ENCODE measurements at places on chromosomes 2 and 18.

DNA sequence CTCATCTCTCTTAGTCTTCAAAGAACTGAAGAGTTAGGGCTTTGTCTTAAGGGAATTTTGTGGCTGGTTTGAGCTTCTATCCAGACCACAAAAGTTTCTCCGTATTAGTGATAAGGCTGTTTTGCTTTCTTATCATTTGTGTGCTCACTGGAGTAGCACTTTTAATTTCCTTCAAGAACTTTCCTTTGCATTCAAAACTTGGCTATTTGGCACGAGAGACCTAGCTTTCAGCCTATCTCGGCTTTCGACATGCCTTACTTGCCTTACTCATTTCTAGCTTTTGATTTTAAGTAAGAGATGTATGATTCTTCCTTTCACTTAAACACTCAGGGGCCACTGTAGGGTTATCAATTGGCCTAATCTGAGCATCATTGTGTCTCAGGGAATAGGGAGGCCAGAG is 29.9 kb downstream of the HDHD2 start:
- DNase-seq = no peak

GRCh38 chr2:54546518-54546917 is 90.4 kb downstream of the SPTBN1 start:
- DNase-seq = no peak

DNA sequence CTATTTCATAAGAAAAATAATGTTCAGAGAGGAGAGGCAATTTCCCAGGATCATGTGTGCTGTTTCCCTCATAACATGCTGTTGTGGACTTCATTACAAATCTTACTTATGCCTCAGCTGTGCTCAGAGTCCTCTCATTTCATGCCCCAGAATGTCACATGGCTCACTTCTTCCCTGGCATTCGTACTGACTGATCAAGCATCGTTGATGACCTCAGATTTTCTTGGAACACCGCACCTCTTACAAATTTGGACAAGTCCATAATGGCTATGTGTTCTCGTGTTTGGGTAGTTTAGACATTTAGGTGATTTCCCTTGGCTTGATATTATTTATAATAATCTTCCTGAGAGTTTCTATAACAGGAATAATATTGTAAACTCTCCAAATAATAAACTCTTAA is 32.9 kb downstream of the SERPINB7 start:
- no peak for DNase-seq

DNA sequence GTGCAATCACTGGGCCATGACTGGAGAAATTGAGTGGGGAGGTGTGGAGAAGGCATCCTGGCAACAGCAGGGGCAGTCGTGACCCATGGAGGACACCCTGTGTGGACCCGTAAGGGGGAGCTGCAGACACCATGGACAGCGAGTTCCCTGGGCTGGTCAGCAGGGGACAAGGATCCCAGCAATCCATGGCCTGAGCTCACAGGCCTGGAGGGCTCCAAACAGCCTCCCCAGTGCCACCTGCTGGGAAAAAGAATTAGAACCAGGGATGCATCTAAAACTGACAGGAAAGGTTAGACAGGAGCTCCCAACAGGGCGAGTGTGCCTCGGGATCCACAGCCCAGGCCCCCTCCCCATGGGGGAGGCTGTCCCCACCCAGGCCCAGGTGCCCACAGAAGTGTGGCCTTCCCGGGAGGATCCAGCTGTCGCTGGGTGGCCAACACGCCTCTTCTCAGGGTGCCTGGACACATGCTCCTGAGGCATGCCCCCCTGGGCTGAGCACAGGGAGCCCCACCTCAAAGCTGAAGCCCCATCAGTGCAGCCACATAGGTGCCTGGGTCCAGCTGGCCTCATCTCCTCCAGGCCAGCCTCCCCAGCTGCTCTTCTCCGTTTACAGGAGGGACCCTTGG is 20.5 kb upstream of the KIF1A start:
- peak; percentile 62 for DNase-seq

- DNase-seq = no peak
Measured at GRCh38 chr2:225841314-225841713, 441.8 kb downstream of the NYAP2 start.

DNA sequence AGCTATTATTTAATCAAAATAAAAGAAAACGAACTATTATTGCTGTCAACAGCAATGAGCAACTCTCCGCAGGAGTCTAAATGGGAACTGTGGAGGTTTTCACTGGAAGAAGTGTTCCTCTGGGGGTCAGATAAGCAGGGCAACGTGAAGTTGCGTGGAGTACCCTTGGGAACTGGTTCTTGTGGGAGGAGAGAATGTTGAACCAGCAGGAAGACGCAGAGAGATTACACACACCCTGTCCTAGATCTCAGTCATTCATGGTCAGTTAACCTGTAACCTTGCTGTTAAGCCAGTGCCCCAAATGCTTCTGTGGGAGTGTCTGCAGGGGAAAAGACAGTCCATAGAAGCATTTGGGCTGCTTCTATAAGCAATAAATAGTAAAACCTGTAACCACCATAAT is 20.4 kb upstream of the CABLES1 start:
- DNase-seq = no peak

GRCh38 chr2:54059504-54059903 is 55.9 kb upstream of the ACYP2 start:
- DNase-seq = no peak

GRCh38 chr2:196040218-196040617 is 28.4 kb downstream of the DNAH7 start:
- DNase-seq = no peak

GRCh38 chr2:75710577-75711253 is at the start of gene GCFC2:
GCFC2 (minus strand) TSS chr2:75710915; CDS start chr2:75710855, 60 bp downstream.
- DNase-seq = peak; percentile 92

- DNase-seq = no peak
Measured at GRCh38 chr2:55056024-55056521, 5.8 kb upstream of the RTN4 start.

DNA sequence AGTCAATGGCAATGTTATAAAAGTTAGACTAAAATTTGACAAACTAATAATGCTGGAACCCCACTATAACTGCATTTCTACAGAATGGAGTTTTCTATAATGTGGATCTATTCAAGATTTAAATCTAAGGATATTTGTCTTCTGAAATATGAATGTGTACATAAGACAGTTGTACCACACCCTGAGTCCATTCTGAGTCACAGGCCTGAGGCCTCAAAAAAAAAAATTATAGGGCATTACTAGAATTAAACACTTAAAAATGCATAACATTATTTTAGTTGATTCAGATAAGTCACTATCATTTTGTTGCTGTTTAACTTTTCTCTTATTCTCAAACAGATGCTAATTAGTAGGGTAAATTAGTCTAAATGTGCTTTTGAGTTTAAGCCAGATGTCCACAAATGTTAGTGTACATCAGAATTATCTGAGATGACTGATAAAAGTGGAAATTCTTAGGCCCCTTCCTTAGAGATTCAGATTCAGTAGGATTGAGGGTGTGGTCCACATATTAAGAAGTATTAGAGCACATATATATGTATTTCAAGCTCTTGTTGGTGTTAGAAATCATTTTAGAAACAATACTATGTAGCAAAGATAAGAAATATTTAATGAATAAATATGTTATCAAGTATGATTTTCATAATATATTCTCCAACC is 42.4 kb upstream of the COL5A2 start:
- no peak for DNase-seq

GRCh38 chr2:190235101-190235500 is 84.5 kb downstream of the HIBCH start:
- DNase-seq = no peak

- DNase-seq = no peak
Measured at GRCh38 chr2:195898505-195899191, 170.0 kb downstream of the DNAH7 start.

All from GM10248 (cell line).